Activated CD8-positive, alpha-beta memory T cell treated with anti-CD3 and anti-CD28 coated beads, Interleukin-2, amount 10 ng/mL, durations not matched to agents 7 days and 5 days (primary cell): ENCODE measurements at places on chromosomes 1 and 21. TPM values are rescaled to one million over a fixed set of nuclear protein-coding genes. Genes with fewer than 3 reads are reported as not detected.

DNA sequence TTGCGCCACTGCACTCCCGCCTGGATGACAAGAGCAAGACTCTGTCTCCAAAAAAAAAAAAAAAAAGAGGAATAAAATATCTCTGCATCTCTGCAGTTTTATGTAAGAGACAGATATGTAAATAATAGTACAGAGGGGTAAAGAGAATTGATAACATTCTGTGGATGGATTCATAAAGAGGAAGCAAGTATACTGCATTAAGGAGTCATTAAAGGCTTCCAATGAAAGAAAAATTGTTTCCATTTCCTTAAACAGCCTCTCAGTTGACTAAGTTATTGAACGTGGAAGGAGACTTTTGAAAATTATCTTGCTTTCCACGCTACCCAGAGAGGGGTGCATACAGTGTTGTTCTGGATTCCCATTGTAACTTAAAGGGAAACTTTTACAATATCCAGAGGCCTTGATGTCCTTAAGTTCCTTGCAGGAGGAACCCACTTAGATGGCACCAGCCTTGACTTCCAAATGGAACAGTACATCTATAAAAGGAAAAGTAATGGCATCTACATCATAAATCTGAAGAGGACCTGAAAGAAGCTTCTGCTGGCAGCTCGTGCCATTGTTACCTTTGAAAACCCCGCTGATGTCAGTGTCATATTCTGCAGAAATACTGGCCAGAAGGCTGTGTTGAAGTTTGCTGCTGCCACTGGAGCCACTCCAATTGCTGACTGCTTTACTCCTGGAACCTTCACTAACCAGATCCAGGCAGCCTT, 13.8 kb downstream of the CEP350 start:
- peaks cover 24% of the 10 kb centered on the region for H3K4me1 ChIP-seq
- no peaks in the 10 kb centered on the region for H3K27me3 ChIP-seq
- H3K27ac ChIP-seq, result no peak overlapping the region
- peaks cover 39% of the 10 kb centered on the region for H3K36me3 ChIP-seq

DNA sequence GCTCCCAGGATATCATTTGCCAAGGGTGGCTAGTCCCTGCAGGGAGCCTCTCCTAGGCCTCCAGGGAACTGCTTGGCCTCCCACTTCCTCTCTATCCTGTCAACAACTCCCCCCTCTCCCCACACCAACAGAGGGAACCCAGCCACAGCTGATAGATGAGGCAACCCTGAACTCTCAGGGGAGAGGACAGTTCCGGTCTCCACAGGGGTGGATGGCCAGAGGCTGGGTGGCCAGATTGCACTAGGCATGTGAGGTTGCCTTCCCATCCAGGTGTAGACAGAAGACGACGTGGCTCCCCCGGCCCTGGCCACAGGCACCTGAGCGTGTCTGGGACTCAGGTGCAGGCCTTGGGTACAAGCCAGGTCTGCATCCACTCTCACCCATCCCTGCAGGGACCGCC, 53.3 kb downstream of the TOR1AIP2 start:
- peak; percentile 34 for DNase-seq
- peaks cover 12% of the 10 kb centered on the region for H3K27me3 ChIP-seq
- no peak overlapping the region for H3K4me3 ChIP-seq
- H3K36me3 ChIP-seq, result no peaks in the 10 kb centered on the region

GRCh38 chr1:195946500-195946899, 661.7 kb downstream of the KCNT2 start:
- no peak overlapping the region for H3K27ac ChIP-seq
- no peak overlapping the region for H3K4me3 ChIP-seq
- no peak for DNase-seq
- H3K4me1 ChIP-seq, result no peaks in the 10 kb centered on the region
- H3K27me3 ChIP-seq, result no peaks in the 10 kb centered on the region

- H3K4me1 ChIP-seq, result no peaks in the 10 kb centered on the region
- no peak overlapping the region for H3K27ac ChIP-seq
- peaks cover 1% of the 10 kb centered on the region for H3K36me3 ChIP-seq
- no peak overlapping the region for H3K4me3 ChIP-seq
Measured at GRCh38 chr1:161989108-161989507, 34.6 kb downstream of the OLFML2B start.

DNA sequence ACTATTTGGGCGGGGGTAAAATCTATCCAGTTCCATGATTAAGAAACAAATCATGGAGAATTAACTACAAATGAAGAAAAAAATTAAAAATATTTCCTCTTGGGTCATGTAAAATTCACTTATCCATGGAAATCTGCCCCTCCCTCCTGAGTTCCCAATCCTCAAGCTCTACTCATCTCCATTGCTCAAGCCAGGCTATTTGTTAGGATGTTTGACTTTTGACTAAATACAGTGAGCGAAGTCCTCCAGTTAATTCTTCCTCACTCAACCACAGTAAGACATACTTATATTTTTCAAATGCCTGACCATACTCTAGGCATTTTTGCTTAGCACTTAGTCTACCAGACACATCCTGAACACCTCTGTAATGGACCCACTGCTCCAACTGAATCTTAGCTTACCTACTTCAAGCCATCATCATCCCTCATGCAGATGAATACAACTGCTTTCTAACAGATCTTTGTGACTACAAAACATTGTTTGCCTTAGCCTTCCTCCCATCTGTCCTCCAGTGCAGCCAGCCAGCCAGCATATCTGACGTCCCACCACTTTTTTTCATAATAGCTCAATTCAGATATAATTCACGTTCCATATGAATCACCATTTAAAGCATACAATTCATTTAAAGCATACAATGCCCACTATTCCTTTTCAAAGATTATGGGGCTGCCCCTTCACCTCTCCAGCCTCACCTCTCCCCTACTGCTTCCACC, 154.2 kb downstream of the RERE start:
- peaks cover 5% of the 10 kb centered on the region for H3K4me1 ChIP-seq
- H3K4me3 ChIP-seq, result no peak overlapping the region
- DNase-seq, result no peak
- H3K27me3 ChIP-seq, result no peaks in the 10 kb centered on the region
- H3K36me3 ChIP-seq, result peaks cover 1% of the 10 kb centered on the region

- no peak for DNase-seq
- H3K4me3 ChIP-seq, result no peak overlapping the region
- no peak overlapping the region for H3K27ac ChIP-seq
- H3K36me3 ChIP-seq, result peaks cover 2% of the 10 kb centered on the region
Measured at GRCh38 chr21:29221253-29221744, 77.4 kb upstream of the BACH1 start.

- no peaks in the 10 kb centered on the region for H3K4me1 ChIP-seq
- no peak overlapping the region for H3K27ac ChIP-seq
- H3K36me3 ChIP-seq, result no peaks in the 10 kb centered on the region
- H3K27me3 ChIP-seq, result no peaks in the 10 kb centered on the region
- DNase-seq, result peak; percentile 8
- H3K4me3 ChIP-seq, result no peak overlapping the region
Measured at GRCh38 chr1:29971703-29972102, 735.4 kb downstream of the PTPRU start.

GRCh38 chr1:157382351-157382750, 170.0 kb downstream of the FCRL5 start:
- no peak overlapping the region for H3K4me3 ChIP-seq
- H3K36me3 ChIP-seq, result no peaks in the 10 kb centered on the region
- DNase-seq, result no peak
- no peak overlapping the region for H3K27ac ChIP-seq
- peaks cover 7% of the 10 kb centered on the region for H3K4me1 ChIP-seq

DNA sequence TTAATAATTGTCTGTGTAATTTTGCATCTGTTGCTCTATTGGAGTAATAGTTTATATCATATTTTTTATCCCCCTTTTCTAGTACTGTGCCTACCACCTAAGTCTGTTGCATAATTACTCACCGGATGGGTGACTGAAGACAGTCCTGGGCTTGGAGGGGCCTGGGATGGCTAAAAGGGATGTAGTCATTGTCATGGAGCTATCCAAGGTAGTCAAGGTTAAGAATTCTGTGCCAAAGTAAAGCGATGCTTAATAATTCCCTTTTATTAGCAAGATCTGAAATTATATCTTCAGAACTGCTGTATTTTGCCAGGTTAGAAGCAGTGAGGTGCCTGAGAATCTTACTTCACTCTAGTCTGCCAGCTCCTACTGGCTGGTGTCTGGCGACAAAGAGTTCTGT, 61.6 kb downstream of the KDM1A start:
- no peak overlapping the region for H3K27ac ChIP-seq
- H3K4me3 ChIP-seq, result no peak overlapping the region
- peaks cover 46% of the 10 kb centered on the region for H3K36me3 ChIP-seq
- H3K4me1 ChIP-seq, result no peaks in the 10 kb centered on the region

DNA sequence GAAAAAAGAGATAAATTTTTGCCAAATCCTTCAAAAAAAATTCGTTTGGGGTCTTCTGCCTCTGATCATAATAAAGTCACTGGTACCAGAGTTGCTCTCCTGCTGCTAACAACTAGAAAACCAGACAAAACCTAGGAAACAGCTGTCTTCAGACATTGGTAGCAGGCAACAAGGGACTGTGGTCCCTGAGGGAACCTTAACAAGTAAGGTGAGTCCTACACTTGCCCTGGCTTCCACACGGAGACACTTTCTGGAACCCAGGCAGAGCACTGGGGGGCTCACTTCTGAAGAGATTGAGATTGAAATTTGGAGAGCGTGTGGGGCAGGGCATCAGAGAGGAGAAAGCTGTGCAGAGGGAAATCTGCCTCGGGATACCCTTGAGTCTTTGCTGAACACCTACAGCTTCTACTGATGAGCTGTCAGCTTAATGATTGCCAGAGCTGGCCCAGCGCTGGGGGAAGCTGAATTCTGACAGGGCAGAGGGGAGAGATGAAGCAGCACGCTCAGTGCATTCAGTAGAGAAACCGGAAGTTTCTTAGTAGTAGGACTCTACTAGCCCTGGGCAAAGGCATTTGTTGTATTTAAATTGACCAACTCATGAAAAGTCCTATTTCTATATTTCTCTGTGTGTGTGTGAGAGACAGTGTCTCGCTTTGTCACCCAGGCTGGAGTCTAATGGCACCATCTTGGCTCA, 18.5 kb upstream of the FAM89A start:
- H3K4me1 ChIP-seq, result peaks cover 6% of the 10 kb centered on the region
- peaks cover 10% of the 10 kb centered on the region for H3K27me3 ChIP-seq
- no peak for DNase-seq
- H3K27ac ChIP-seq, result no peak overlapping the region
- no peak overlapping the region for H3K4me3 ChIP-seq

DNA sequence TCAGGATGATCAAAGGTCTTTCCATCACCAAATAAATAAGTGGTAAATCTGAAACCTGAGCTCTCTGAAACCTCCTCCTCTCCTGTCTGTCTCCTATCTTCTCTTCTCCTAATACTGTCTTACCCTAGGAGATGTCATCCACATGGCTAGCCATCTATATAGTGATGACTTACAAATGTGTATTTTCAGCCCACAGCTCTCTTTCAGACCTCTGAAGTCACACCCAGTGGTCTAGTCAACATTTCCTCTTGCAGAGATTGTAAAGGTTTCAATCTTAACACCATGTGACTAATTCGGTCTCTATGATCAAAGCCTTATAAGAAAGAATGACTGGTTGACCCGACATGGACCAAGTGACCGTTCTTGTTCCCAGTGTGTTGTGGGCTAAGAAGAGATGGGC, 63.1 kb upstream of the DPT start:
- DNase-seq, result no peak
- H3K4me1 ChIP-seq, result peaks cover 5% of the 10 kb centered on the region
- H3K36me3 ChIP-seq, result no peaks in the 10 kb centered on the region
- H3K27ac ChIP-seq, result no peak overlapping the region
- H3K4me3 ChIP-seq, result no peak overlapping the region

GRCh38 chr1:109787211-109787844, 23.6 kb upstream of the EPS8L3 start:
- H3K4me1 ChIP-seq, result peaks cover 67% of the 10 kb centered on the region
- DNase-seq, result no peak
- H3K27ac ChIP-seq, result peak overlapping the region; percentile 2
- H3K36me3 ChIP-seq, result no peaks in the 10 kb centered on the region
- H3K27me3 ChIP-seq, result no peaks in the 10 kb centered on the region
- no peak overlapping the region for H3K4me3 ChIP-seq

GRCh38 chr21:37202221-37203110, 64.7 kb downstream of the VPS26C start:
- H3K36me3 ChIP-seq, result peaks cover 7% of the 10 kb centered on the region
- no peak overlapping the region for H3K27ac ChIP-seq
- H3K4me3 ChIP-seq, result no peak overlapping the region

DNA sequence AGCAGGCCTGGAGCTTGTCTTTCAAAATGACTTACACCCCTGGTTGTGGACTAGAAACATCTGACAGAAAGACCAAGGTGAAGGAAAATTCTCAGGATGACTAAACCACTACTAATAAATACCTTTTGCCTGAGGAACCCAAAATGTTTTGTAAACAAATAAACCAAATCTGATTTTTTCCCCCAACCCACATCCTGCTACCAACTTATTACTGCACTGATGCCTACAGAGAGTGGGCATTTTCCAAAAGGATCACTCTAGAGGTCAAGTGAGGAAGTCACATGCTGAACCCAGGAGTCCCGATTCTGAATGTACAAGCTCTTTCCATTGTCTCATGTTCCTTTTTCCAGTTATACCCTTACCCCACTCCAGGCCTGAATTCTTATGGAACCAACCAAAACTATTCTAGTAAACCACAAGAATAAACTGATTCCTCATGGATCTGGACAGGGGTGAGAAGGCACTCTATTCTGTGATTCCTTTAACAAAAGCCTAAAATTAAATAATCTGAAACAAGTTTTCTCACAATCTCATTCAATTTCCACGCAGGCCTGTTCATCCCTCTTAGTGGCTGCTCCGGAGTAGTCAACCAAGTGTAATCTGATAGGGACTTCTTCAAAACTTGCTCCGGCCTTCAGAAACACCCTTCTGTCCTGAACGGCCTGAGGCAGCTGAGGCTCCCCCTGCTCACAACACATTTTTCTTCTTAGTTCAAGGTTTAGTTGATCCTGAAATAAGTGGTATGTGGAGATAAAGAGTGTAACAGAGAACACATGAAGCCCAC, 1.4 kb downstream of the PI4KB start:
- H3K27ac ChIP-seq, result peak overlapping the region; percentile 93
- peak overlapping the region; percentile 91 for H3K4me3 ChIP-seq
- peaks cover 23% of the 10 kb centered on the region for H3K36me3 ChIP-seq
- H3K4me1 ChIP-seq, result peaks cover 34% of the 10 kb centered on the region
- H3K27me3 ChIP-seq, result no peaks in the 10 kb centered on the region

SELENBP1 gene
- not detected for total RNA-seq

LCE3D gene
- not detected for total RNA-seq

XCL2 gene
- total RNA-seq, result 37.9 TPM

OR6P1 gene
- total RNA-seq, result not detected

C1orf167 gene
- not detected for total RNA-seq
